Naive thymus-derived CD8-positive, alpha-beta T cell (primary cell): ENCODE measurements at places on chromosomes 3 and 15. TPM values are rescaled to one million over a fixed set of nuclear protein-coding genes. Genes with fewer than 3 reads are reported as not detected.

CDCP1 gene
- total RNA-seq: not detected

C3orf22 gene
- not detected for total RNA-seq

DNA sequence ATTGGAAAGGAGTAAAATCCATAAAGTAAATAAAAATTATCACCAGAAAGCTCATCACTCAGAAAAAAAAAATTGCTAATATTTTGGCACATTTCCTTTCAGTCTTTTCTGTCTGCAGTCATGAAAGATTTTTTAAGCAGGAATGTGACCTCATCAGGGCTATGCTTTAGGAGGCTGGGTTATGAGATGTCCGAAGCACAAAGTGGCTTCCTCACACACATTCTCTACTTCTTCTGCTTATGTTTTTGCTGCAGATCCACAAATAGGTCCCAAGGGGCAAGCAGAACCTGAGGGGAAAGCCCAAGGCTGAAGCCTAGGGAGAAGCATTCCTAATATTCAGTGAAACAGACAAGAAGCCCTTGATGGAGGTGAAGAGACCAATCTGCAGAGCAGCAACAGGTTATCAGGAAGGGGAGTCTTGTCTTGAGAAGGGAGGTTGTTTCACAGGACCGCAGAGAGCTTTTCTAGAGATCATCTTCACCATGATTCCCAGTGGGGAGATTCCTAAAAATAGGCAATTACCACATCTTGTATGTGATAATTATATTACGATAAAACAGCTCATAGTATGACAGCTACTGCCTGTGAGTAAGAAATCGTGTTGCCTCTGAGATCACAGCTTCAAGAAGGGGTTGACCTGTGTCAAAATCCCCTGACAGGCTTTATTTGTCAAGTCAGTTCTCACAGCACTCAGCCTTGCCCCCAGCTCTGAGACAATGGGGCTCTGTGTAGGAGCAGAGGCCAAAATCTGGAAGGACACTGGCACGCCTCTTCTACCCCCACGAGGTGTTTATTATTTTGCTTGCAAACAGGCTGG is 60.5 kb downstream of the IGF2BP2 start:
- DNase-seq: no peak

GRCh38 chr15:89665449-89666181 is 10.3 kb upstream of the KIF7 start:
- DNase-seq: no peak

GRCh38 chr3:40414270-40414669 is 27.3 kb downstream of the ENTPD3 start:
- DNase-seq: no peak

DNA sequence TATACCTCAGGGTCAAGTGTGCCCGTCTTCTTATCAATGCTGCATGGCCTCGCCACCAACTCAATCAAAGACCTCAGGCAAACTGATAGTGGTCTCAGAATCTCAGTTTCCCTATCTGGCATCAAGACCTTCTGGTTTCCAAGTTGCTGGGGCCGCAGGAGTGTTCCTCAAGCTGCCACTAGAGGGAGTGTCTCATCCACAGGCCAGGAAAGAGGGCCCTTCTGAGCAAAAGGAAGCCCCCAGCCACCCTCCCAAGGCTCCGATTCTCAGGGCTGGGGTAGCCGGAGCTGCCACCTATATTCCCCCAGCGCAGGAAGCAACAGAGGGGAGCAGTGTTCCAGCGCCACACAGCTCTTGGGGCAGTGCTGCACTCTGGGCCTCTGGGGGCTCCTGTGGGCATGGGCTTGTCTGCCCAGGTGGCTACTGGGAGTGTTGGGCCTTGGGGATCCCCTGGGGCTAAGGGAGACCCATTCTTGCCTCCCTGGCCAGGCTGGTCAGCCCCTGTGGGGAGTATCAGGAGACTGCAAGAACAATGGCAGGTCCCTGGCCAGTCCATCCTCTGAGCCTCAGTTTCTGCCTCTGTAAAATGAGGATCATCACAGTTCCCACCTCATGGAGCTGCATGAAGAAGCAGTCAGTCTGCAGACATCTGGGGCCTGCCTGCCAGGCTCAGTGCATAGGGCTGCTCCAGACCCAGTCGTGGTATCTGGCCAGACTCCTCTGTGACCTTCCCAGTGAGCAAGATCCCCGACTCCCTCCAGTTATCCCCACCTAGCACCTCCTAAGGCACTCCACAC is 23.4 kb upstream of the SEC13 start:
- peak; percentile 45 for DNase-seq

DNA sequence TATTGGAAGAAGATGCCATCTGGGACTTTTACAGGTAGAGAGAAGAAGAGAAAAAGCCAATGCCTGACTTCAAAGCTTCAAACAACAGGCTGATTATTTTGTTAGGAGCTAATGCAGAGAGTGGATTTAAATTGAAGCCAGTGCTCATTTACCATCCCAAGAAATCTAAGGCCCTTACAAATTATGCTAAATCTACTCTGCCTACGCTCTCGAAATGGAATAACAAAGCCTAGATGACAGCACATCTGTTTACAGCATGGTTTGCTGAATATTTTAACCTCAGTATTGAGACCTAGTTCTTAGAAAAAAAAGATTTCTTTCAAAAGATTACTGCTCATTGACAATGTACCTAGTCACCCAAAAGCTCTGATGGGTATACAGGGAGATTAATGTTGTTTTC is 16.2 kb downstream of the ARL14 start:
- no peak for DNase-seq

DNA sequence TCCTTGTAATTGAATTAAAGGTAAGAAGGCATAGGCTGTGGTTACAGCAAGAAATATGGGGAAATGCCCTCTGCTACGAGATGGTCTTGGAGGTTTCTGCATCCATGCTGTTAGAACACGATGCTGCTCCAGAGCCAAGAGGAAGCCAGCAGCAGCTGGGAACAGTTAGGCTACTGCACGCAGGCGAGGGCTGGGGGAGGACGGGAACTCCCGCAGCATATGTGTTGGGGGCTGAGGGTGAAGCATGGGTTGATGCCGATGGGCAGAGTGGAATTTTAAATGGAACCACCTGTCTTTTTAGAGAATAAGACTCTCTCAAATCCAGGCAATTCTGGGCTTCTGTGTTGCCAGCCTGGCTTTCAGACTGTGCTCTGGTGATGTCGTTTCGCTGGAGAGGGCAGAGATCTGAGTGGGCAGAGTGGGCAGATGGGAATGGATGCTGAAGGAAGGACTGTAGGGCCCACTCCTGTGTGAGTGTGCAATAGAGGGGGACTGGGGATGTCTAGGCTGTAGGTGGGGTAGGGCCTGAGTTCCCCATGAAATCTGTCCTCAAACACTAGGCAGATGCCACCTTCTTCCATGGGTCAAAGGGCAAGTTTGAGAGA is 417.0 kb upstream of the TPM1 start:
- DNase-seq: no peak

DNA sequence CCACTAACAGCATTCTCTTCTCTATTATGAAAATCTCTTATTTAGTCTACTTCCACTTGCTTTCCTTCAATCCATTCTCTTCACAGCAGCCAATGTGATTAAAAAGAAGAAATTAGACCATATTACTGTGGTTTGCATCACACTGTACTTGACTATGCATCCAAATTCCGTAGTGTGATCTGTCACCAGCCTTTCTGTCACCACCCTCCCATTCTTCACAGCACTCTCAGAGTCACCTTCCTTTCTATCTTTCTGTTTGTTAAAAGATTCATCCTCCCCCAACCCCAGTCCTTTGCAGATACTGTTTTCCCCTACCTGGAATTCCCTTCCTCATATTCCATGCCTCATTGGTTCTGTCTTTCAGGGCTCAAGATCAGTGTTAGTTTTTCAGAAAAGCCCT is 55.0 kb upstream of the ABHD10 start:
- DNase-seq: no peak

DNA sequence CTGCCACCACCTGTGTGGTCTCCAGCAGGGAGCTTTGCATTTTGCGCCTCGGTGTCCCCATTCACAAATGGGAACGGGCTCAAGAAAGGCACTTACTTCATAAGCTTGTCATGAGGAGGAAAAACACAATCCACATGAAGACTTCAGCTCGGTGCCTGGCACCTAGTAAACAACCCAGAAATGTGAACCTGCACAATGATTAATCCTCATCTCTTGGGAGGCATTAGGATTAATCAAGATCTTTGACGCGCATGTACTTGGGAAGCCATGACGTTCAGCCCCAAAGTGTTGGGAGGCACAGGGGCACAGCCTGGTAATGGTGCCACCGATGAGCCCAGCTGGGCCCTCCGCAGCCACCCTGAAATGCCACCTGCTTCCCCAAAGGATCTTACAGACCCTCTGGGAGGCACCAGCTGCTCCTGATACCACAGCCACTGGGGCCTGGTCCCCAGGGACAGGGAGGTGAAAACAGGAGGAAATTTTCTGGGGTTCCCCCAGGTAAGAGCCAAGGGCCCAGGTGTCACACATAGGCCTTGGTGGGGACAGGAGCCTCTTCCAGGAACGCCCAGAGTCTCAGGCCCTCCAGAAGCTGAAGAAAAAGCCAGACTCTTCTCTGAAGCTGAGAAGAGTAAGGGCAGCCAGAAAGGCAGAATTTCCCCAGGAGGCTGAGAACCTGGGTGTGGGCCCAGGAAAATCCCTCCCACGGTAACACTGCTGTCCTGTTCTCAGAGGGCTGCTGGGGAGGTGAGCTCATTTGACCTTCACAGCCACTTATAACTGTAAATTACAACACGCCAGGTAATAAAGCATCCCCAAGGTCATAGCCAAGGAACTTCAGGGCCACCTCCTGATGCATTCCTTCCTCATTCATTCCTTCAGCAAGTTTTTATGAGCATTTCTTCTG is 507.5 kb downstream of the SHQ1 start:
- DNase-seq: no peak

GRCh38 chr3:143187111-143187510 is 67.5 kb downstream of the CHST2 start:
- DNase-seq: no peak

DNA sequence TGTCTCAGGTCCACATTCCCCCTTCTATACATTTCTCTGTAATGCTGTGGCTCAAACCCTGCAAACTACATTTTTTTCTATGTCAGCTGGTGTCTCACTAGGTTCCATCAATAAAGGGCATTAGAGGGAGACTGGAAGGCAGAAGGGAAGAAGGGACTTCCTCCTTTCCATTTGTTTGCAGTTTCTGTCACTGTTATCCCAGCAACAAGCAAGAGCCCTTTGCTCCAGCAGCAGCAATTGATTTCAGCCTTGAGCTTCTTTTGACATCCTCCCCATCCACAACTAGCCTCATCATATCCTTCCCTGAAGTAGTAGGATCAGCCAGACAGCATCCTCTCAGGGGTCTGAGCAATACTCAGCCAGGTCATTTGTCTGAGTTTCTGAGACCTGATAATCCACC is 5.3 kb upstream of the NCK1 start:
- no peak for DNase-seq

DNA sequence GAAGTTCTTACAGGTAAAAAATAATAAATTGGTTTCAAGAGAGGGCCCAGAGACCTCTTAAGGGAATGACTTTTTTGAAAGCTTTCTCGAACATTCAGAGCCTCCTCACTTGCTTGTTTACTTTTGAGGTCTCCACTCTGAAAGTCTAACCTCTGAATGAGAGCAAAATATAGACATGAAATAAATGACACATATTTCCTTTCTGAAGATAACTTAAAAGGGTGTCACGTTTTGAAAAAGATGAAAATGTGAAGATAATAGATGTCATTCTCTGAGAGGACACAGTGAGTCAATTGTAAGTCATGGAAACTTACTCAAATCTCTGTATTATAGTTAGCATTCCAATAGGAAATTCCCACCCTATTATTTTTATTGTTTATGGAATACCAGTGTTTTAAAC is 44.6 kb downstream of the HACD2 start:
- no peak for DNase-seq
